ENCODE measurements at places on chromosomes 12 and 14.
A peak's percentile ranks its signal among the peaks of the same experiment; 100 is the strongest.

GRCh38 chr12:117090388-117090787 lies 8.8 kb downstream of the TESC start:
- DNase-seq, result no peak

DNA sequence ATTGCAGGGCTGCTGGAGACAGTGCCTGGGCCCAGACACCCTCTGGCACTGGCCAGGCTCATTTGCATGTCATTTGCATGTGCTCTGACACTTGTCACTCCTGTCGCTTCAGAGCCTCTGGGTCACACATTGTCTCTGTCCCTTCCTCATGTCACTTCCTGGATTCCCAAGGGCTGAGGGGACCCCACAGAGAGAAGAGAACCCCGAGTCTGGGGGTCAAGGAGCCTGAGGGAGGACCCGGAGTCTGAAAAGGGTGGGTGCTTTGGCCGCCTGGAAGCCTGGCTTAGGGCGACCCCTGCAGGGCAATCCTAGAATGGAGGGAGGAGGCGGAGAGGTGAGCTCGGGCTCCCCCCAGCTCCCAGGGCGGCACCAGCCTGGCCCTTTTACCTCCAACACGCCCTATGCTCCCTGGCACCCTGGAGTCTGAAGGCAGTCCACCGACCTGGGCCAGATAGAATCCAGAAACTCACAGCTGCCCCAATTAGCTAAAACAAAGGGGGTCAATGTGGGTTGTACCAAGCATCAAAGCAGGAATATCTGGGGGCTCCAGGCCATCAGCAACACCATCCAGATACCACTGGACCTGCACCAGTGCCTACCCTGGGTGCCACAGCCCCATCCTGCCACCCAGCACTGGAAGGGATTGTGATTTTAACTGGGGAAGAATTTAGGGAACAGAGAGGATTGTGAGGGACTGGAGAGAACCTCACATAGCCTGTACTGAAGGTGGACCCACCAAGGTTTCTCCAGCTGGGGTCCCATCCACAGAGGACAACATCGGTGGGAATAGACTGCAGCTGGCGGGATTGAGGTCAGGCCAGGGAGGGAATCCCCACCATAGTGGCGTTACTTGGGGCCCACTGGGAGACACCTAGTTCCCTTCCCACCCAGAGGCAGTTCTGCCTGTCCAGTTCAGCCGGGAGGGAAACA lies 21.8 kb upstream of the KRT78 start:
- DNase-seq, result no peak

- no peak for DNase-seq
These were observed 107.1 kb downstream of the BMP4 start for GRCh38 chr14:53849549-53849948.

- no peak for DNase-seq
These were observed 1.4 kb downstream of the AQP5 start for GRCh38 chr12:49962861-49963765.

- peak; percentile 13 for DNase-seq
These were observed 972 bp downstream of the SAMD4A start for GRCh38 chr14:54567639-54568561.

DNA sequence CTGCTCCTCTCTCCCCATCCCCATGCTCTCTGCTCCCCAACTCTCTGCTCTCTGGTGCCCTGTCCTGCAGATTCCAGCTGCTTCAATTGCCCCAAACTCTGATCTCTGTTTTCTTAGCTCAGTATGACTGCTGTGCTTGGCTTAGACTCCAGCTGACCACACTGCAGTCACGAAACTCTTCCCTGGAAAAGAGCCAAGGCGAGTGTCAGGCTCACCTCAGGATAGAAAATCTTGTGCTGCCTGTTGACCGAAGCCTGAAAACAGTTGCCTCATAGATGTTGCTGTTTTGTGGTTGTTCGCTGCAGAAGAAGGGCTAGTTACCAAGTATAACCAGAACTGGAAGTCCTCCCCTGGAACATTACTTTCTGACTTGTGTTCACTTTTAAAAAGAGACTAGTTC lies 6.7 kb upstream of the STON2 start:
- no peak for DNase-seq

GRCh38 chr14:73943083-73943482 lies 6.8 kb downstream of the FAM161B start:
- DNase-seq, result no peak

DNA sequence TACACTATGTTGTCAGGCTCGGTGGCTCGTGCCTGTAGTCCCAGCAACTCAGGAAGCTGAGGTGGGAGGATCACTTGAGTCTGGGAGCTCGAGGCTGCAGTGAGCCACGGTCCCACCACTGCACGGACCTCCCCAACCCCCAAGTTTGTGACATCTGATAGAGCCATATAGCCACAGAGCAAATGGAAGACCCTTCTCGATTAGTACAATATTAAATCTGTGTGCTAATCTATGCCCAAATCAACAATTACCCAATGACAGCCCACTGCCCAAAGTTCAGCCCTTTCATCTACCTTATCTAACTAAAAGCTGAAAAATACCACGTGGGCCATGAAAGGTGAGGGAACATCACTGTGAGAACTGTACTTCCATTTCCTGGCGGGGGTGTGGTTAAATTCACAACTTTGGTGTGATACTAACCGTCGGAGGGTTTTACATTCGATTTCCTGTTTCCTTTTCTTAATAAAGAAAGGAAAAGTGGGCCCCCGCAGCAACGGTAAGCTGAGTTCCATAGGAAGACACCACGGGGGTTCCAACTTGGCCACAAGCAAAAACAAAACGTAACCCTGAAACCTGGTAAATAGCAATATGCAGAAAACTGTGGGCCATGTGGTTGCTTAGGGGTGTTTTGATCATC lies 31.2 kb upstream of the FOS start:
- DNase-seq, result no peak

DNA sequence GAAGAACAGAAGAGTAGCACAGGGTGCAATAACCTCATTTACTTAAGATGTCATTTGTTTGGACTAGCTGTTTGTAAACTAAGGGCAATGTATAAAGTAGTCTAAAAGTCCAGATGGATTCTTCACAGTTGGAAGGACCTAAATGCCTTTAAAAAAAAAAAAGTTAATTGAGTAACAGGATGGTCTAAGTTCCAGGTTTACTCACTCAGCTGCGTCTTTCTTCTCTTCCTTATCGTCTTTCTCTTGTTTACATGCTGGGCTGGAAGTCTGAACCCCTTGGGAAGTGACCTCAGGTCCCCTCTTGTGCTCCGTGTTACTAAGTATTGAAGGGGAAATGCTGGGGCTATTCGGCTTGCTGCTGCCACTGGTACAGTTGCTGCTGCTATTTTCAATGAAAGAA lies 82.5 kb downstream of the SH2B3 start:
- no peak for DNase-seq

DNA sequence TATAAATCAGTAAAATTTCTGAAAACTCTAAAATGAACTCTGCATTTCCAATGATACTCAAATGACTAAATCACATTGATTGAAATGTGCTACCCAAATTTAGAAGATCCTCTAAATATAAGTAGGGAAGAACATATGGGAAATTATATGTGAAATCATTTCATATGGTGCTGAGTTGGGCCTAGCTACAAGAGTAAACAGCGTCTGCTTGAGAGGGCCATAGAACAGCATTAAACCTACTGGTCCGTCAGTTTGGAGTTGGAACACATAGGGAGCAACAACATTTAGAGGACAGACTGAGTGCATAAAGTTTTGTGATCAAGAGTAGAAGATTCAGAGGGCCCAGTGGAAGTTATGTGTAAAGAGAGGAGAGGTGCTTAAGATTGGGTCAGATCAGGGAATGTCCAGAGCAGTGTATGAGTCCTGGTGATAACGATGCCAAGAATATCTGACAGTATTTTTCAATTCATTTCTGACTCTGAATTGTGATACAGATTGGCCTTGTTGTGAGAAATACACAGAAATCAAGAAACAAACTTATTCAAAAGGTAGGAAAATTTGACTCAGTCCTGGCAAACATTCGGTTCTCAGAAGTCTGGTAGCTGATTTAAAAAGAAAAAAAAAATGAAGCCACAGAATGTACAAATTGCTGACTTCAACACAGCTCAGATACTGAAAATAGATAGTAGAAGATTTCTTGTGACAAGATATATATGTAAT lies 362.2 kb downstream of the CCDC91 start:
- DNase-seq, result no peak

DNA sequence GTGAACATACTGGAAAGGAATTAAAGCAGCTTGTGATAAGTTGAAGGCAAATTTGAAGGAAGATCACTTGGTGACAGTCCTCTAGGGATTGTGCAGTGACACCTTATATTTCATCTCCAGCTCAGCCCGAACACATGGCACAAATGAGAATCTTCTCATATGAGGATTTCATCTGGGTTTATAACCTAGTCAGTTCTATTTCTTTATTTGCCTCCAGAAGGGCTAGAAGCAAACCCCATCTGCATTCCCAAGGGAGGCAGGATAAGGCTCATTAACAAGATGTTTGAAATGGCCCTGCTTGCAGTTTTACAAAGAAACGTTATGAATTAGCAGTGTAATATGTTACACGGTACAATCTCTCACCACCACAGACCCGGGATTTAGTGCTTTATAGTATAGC lies 90.7 kb upstream of the KRR1 start:
- DNase-seq, result no peak

GRCh38 chr12:42607584-42608058 lies 18.1 kb upstream of the PRICKLE1 start:
- DNase-seq, result no peak

DNA sequence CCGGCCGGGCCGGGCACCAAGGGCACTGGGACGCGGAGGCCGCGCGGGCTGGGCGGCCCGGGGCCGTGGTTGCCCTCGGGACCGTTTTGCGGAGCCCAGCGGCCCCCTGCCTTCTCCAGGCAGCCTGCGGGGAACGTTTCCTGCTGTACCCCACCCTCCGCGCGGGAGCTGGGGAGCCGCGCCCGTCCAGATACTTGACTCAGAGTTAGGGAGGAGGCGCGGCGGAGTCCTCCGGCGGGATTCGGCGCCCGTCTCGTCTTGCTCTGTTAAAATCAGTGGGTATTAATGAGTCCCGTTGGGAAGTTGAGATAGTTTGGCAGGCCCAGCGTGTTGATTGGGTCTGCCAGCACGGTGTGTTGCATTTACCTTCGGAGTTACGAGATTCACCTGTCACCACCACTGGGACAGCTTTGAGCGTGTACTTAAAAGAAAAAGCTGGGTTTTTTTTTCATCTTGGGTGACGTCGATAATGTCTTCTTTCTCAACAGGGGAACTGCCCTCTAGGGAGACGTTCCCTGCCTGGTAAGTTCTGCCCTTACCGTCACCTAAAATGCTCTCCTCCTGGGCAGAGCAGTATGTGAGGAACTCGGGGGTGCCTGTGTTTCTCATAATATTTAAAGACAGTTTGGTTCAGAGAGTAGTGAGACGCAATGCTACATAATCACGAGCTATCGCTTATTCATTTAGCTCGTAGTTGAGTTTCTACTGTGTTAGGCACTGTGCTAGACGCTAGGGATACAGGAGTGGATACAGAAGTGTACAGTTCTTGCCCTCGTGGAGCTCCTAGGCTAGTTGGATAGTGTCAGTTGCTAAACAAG lies 596 bp downstream of the DLST start:
- no peak for DNase-seq

DNA sequence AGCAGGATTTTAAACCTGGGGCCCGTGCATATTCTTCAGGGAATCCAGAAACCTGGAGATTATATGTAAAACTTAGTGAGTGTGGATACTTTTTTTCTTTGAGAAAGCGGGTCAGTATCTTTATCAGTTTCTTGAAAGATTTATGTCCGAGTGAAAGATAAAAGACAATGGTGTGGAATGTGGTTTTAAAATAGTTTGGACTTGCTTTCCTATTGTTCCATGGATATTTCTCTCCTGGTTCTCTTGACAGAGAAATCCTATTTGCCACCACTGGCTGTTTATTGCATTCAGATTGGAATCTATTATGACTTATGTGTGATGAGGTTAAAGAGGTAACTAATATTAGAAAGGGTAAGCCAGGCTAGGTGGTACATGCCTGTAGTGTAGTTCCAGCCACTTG lies 27.4 kb downstream of the KTN1 start:
- no peak for DNase-seq

DNA sequence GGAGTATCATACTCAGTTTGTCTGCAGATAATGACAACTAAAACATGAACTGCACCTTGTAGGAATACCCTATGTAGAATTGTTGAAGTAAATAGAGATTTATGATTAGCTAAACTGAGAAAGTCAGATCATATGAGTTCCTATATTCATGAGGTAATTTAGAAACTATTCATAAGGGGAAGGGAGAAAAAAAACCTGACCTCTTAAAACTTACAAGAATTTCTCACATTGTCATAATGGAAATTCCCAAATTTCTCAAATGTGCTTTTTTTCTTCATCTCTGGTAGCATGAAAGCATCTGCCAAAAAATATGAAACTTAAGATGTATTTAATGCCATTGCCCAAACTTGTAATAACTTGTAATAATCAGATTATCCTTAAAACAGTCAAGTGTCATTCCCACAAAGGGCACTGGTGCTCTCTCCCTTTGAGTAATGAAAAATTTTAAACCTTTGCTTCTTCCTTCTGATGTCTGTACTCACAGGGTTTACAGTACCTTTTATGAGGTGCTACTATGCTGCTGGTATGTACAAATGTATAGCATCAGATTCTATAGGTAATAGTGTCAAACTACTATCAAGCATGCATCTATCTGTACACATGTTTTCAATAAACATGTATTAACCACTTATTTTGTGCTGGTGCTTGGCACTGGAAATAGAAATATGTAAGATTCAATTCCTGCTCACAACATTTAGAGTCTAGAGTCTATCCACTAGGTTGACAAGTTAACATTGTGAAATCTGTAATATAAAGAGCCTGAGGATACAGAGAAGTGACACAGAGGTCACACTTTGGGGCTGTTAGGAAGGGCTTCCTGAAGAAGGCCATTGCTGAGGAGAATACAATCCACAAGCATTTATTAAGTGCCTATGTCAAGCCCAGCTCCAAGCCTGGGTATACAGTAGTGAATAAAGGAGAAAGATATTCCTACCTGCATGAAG lies 17.4 kb upstream of the DRAM1 start:
- DNase-seq, result no peak

DNA sequence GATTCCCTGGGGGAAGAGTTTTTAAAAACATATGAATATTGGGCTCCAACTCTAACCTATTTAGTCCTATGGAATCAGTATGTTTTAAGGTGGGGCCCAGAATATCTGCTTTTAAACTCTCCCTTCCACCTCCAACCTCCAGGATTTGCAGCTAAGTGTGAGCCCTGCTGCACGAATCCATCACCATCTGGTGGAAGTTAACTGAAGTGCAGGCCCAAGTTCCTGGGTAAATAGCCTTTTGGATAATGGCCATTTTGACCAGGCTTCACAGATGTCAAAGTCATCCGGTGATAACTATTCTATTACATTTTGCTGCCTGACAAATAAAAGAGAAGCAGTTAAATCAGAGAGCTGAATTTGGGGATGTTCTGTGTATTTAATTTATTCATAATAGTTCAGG lies 58.1 kb upstream of the RMST start:
- DNase-seq, result peak; percentile 59

- DNase-seq, result no peak
These were observed 294.0 kb downstream of the PPFIA2 start for GRCh38 chr12:81465191-81465590.
